T-helper 22 cell (primary cell): ENCODE measurements at places on chromosomes 3 and 15.

GRCh38 chr3:99776516-99777209, 41.0 kb upstream of the CMSS1 start:
- no peak for DNase-seq

GRCh38 chr3:149417174-149417573, 39.7 kb upstream of the TM4SF1 start:
- DNase-seq = no peak

DNA sequence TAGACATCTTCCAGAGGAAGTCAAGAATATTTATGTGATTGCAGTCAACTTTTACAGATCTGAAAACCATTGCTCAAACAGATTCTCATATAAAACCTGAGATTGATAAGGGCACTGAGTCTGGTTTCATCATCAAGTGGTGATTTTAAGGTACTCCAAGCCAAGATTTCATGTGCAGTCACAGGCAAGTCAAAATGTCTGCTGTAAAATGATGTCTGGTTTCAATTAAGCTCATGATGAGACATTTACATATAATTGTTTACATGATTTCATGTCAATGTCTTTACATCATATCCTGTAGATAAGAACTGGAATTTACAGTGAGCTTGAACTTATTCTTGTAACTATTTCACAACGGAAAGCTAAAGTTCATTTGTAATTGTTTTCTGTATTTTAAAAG, 1215.5 kb downstream of the ROBO2 start:
- DNase-seq = no peak

DNA sequence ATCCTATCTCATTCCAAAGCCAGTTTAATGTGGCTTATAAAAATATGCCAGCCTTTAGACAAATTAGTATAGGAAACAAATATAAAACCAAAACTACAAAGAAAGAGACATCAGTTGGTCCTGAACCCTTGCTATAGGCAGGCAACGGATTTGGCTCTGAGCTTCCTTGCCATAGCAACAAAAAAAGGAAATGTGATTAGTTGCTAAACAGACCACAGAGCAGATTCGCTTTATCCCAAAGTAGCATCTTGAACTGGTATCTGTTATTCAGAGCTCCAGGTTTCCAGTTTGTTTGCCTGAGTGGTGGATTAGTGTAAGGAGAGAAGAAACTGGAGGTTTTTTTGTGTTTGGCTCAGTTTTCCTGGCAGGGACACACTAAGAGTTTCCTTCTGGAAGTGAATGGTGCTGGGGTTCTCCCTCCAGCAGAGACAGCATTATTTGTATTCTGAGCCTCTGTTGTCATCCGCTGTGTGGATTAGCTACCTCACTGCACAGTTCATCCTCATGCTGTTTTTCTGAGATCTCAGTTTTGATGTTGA, 44.1 kb downstream of the CHST2 start:
- no peak for DNase-seq

DNA sequence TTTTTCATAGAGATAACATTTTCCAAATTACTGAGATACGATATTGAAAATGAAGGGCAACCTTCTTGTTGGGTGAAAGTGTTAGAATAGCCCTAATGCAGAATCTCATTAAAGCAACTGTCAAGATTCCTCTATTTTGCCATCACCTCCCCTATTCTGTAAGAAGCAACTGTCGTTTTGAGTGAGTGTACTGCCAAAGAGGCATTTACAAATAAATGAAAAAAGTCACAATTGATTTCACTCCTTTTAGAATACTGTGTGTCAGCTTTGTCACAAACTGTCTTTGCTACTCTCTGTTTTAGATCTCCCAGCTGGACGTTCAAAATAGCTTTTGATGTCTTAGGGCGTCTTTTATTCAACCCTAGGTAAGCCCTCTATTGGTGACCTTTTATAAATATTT, 322.8 kb upstream of the NAALADL2 start:
- DNase-seq = no peak

GRCh38 chr15:58932710-58933280, 684 bp downstream of the SLTM start:
- DNase-seq = no peak

DNA sequence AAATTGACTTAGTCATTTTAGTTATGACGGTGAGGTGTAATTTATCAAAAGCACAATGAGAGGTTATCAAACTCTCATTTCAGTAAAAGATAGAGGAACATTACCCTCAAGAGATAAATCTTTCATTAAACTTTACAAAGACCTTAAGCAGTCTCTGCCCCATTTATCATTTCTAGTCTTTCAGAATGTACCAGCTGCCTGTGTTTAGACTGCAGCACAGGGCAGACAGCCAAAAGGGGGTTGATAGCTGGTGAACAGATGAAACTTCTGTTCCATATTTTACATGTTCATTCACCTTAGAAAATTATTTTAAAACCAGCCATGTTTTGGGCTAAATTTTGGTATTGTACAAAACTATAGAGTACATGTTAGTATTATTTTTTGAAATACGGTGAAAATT, 514.6 kb upstream of the CNTN3 start:
- no peak for DNase-seq

DNA sequence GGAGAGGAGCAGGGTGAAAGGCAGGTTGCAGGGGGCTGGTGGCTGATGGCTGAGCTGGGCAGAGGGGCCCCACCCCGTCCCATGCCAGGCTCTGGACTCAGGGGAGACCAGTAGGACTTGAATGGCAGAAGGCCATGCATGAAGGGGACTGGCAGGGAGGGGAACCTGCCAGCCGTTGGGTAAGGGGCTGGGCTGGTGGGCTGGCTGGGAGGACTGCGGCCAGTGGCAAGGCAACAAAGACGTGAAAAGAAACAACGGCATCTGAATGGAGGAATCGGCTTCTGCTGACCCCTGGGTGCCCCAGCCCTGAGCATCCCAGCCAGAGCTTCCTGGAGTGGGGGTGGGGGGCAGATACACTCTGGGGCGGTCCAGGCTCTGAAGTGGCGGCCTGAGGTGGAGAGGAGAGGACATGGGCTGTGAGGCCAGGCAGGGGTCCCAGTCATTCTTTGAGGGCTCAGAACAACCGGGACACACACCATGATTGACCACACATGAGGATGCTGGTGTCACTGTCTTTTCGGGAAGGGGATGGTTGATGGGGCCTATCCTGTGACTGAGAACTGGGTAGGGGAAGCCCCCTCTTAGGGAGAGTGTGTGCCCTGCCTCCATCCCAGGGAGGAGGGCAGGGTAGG, 11.7 kb downstream of the GLYCTK start:
- DNase-seq = no peak
